ENCODE measurements at places on chromosomes 1 and 21.

GRCh38 chr1:203290261-203291089, 14.8 kb upstream of the BTG2 start:
- DNase-seq = no peak

DNA sequence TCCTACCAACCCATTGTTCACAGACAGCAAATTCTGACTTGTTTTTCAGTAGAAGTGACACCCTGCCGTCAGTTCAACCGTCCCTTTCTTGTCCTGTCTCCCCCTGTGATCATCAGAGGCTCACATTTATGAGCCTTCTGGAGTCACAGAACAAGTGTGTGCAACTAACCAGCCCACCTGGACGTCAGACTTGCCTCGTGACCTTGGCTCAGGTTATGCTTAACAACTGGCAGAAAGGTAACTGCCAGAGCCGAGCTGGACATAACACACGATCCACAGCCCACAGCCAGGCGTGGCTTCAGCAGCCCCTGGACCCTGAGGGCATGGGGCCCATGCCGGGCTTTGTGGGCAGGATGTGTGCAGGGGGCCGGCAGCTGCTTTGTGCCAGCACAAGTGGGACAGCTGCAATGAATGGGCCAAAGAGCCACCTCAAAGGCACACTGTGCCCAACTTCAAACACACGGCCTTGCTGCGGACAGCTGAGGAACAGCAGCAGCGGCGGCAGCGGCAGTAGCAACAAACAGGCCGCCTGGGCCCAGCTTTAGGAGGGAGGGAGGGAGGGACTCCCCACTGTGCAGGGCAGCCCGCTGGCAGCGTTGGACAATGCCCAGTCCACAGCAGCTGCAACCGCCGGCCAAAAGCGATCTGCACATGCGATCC, 103.9 kb downstream of the ZBTB18 start:
- no peak for DNase-seq

GRCh38 chr1:160094806-160095205, 3.6 kb downstream of the IGSF8 start:
- no peak for DNase-seq

- DNase-seq = no peak
Measured at GRCh38 chr1:38244218-38244845, 197.7 kb upstream of the POU3F1 start.

DNA sequence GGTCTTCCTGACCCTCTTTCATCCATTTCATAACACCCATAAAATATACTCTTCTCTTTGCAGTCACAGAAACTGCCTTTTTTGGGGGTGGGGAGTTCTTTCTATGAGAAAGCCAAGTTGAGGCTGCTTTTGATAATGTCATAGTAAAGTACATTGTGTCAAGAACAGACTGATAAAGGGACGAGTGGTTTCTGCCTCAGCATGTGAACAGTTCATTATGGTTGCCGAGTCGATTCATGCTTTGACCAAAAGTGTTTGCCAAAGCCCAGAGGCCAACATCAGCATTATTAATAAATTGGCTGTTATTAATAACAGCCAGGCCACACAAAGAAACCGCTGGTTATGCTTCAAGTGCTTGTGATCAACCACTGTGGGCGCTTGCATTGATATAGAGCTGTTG, 162.0 kb downstream of the HUNK start:
- no peak for DNase-seq

DNA sequence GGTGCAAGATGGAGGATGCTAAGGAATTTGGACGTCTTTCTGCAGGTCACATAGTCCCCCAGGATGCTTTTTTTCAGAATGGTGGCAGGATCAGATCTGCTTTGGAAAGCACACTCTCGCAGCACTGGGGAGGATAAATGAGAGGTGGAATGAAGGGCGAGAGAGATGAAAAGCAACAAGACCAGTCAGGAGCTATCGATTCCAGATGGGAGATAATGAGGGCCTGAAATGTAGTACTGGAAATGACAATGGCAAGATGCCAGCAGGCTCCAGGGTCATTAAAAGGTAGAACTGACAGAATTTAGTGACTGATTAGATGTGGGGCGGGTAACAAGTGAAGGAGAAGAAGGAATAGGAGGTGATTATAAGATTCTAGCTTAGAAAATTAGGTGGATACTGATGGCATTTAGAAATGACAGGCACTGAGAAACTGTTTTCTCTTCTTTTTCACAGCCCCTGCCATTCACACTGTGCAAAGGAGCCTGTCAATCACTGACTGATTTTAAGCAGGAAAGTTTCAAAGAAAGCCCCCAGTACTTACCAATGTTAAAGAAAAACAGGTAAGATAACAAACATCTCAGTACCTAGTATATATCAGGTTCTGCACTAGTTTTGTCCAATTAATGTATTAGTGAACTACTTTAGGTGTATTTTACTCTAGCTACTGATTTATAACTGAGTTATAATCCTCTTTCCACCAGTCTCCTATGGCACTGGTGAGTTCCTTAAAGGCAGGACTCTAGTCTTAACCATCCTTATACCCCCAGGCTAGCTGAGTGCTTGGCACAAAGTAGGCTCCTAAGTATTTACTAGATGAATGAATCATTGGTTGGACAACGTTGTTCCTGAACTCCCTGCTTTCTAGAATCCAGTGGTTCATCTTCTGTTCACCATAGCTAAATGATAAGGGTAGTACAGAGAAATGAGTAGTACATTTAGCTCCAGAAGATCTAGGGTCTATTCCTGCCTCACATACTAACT, 9.2 kb downstream of the PIGM start:
- no peak for DNase-seq

DNA sequence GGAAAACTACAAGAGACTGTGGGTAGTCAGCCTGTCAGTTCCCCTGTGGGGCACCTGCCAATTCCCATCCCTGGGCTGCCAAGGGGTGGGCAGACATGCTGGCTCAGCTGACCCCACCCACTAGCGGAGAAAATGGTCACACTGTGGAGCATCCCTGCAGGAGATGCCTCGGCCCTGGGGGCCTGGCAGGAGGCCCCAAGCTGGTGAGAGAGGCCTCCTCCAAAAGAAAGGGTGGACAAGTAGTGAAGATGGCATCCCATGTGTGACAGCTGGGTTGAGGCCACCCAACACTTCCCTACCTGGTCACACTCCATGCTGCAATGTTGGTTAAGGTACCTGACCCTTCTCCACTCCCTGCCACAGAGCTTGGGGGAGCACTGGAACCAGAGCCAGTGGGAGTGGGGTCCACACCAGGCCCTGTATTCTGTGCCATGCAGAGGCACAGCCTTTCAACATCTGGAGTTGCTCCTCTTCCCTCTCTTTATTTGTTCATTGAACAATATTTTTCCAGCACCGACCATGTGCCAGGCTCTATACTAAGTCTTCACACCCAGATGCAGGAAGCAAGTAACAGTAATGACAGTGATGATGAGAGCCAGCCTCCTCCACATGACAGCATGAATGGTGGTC, 59.5 kb downstream of the KLHDC7A start:
- DNase-seq = no peak

- DNase-seq = peak; percentile 85
Measured at GRCh38 chr1:115251856-115252255, 86.2 kb downstream of the NGF start.
